ENCODE measurements at places on chromosomes 1 and 21.

DNA sequence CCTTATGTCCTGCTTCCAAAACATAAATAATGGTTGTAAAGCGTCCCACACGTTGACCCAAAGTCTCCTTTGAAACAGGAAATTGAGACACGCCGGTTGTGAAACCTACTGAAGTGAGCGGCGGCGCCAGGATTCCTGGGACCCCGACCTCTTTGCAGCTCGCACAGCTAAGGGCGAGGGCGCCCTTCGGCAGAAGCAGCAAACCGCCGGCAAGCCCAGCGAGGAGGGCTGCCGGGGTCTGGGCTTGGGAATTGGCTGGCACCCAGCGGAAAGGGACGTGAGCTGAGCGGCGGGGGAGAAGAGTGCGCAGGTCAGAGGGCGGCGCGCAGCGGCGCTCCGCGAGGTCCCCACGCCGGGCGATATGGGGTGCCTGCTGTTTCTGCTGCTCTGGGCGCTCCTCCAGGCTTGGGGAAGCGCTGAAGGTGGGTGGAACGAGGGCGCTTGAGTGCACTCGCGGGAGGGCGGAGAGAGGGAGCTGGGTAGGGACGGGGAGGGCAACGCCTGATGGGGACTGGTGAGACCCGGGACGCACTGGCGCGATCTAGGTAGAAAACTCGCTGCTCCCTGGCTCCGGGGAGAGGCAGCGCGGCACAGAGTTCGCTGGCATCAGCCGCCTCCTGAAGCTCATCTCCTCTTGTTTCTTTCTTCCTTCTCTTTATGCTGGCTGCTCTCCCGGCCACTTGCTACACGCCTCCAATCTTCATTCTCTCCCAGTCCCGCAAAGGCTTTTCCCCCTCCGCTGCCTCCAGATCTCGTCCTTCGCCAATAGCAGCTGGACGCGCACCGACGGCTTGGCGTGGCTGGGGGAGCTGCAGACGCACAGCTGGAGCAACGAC lies at the start of gene CD1D:
Gene CD1D (plus strand): TSS at position 155 of the 836 bp plus-strand sequence. CDS start 207 bp downstream, at position 362.
- peak; percentile 71 for DNase-seq

DNA sequence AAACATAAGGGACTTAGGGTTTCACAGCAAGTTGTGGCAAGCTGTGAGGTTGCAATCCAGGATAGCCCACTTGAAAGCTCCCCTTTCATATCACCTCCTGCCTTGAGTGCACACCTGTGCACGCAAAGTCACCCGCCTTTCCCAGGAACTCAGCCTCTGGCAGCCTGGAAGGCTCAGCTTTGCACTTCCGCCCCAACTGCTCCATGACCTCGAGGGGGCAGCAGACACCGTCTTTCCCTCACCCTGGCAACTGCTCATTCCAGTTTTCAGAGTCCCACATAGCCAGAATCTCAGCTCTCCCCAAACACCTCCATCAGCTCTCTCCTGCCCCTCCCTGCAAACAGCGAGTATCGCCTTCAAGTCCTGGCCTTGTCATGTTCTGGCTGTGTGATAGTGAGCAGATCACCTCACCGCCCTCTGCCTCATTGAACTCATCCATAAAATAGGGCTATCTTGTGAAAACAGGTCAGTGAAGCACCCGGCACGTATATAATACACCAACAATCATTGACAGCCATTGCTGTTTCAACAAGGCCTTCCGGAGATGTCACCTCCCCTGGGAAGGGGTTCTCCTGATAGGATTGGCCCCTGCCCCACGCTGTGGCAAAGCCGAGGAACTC lies 32.2 kb upstream of the EPB41 start:
- peak; percentile 90 for DNase-seq

- DNase-seq, result no peak
Measured at GRCh38 chr21:43997766-43998742, 14.1 kb upstream of the TRAPPC10 start.

- no peak for DNase-seq
Measured at GRCh38 chr1:19396280-19396679, 84.2 kb downstream of the SLC66A1 start.

DNA sequence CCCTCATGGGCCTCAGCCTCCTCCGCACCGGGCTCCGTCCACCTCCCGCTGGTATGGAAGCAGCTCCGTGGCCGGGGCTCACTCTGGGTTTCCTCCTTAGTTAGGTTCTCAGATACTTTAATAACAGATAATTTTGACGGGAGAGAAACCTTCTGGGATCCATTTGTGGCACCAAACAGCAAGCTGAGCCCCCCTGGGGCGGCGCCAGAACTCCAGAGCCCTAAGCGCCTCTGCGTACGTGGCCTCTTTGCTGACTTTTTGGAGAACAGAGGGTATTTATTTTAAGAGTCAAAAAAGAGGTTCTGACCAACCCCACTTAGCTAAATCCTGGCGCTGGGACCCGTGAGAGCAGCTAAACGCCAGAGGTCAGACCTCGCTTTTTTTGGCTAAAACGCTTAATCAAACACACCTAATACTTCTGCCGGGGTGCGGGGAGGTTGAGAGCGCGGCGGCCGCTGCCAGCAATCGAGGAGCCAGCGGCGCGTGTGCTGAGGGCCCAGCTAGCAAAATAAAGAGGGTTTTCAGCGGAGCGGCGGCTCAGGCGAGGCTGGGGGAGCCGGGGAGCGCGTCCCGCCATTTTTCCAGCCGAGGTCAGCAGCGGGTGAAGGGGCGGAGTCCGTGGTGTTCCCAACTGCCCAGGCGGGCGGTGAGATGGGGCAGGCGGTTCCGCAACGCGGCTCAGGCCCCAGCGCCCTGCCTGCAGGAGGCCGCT lies 171.7 kb downstream of the PRDM16 start:
- no peak for DNase-seq

DNA sequence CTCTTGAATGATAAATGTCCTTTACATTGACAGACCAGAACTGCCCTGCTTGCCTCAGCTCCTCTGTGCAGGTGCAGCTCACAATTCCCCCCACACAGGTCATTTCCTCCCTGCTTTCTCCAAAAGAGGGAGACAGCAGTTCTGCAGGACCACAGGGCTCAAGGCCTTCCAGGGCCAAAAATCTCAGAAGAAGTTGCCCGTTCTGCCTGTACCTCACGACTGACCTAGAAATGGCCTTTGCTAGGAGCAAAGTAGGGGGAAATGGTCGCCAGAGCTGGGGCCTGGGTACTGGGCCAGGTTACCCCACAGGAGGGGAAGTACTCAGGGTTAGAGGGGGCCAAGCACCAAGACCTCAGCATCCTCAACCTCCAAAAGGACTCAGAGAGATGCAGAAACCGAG lies 11.1 kb downstream of the RNU1-2 start:
- no peak for DNase-seq

GRCh38 chr1:26367441-26367840 lies 5.1 kb downstream of the ZNF683 start:
- DNase-seq, result no peak

DNA sequence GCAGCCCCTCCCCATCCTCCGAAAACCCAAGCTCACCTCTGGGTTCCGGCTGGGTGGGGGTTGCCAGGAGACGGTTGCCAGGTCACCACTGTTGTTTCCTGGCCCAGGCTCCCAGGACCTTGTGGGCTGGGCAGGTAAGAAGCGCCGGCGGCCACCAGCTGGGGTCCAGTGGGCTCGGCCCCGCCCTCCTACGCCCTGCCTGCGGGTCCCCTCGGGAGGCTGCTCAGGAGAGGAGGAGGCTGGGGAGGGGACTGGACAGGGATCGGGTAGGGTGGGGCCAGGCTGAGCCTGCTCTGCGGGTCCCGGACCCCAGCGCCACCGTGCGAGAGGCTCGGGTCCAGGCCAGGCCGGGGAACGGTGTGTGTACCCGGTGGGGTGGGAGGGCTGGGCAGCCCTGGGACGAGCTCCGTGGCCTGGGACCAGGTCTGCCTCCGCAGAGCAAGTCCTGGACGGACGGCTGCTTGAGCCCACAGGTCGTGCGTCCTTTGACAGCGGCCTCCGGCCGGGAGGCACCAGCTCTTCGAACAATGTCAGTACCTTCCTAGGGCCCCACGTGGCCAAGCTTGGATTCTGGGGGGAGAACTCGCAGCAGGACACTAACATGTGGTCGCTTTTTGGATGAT lies at the start of gene TTLL10:
Gene TTLL10 (plus strand): TSS at position 88 of the 623 bp plus-strand sequence. CDS start 5,336 bp downstream, outside the sequence.
- no peak for DNase-seq

GRCh38 chr1:214326406-214326805 lies 45.4 kb downstream of the SMYD2 start:
- no peak for DNase-seq

- no peak for DNase-seq
Measured at GRCh38 chr1:163036671-163037070, 32.5 kb upstream of the RGS4 start.

DNA sequence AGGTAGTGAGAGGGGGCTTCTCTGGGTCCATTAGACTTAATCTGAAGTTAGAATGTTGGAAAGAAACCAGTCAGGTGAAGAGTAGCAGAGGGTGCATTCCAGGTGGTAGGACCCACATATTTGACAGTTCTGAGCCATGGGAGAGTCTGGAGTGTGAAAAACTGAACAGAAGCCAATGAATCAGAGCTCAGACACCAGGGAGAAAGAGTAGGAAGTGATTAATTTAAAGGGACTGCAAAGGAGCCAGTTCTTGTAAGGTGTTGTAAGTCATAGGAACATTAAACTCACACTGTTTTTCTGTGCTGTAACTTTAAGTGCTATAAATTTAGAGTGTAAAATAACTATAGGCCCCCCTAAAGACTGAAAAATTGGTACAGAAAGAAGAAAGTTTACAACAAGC lies 5.9 kb upstream of the DHX9 start:
- DNase-seq, result no peak

- DNase-seq, result no peak
Measured at GRCh38 chr21:35034203-35034926, 14.7 kb downstream of the RUNX1 start.

DNA sequence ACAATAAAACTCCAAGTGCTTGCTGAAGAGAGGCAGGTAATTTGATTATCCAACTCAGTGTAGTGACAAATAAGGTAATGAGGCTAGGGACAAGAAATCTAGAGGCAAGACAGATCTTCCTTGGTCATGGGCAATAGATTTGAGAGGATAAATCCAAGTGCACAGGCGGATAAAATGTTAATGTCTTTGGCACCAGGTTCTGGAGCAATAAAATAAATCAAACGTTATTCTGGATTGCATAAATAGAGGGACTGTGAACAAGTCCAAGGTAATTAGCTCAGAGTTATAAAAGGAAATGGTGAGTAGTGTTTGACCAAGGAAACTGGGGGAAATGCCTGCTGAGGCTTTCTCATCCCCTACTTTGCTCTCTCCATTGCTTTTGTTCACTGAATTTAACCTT lies 329.3 kb upstream of the PROX1 start:
- DNase-seq, result no peak

DNA sequence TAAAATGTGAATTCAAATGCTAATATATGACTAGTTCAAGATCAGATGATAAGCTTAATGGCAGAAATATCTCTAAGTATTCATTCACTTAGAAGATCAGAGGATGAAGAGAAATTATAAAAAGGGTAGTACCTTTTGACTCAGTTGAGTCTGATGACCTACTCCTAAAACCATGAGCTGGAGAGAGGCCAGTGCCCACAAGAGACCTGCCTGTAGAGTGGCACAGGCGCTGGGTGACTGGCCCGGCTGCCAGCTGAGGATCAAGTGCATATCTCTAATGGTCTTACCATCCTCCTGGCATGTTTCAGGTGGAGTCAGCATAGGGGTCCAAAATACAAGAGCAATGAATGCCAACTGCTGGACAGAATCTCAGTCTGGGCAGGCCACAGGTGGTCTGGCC lies 14.1 kb downstream of the DDAH1 start:
- DNase-seq, result no peak

DNA sequence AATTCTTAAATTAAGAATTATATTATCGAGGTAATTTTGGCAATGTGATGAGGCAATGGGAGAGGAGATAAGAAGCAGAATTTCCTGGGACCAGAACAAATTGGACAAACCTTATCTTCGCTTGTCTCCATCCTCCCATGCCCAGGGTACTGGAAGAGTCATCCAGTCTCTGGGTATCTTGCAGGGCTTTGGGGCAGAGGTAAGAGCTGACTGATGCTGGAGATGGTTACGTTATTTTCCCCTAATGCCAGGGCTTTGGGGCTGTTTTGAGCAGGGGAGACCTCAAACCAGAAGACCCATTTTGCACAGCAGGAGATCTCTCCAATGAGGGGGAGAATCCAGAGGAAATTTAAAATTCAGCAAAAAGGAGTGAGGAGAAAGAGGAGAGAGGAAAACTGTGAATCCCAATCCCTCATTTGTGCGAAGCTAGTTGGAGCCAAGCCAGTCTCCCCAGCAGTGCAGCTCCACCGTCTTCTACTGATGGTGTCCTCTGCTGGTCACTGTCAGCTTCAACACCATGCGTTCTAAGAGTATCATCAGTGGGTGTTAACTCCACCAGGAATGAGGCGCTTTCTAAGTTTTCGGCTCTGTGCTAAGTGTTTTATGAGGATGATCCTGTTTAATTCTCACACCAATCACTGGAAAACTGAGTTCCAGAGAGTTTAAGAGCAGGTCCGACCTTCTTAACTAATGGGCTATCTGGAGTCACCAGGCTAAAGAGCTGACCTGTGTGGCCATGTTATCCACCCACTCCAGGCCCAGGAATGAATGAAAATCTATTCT lies 86.8 kb upstream of the CD34 start:
- DNase-seq, result peak; percentile 78

DNA sequence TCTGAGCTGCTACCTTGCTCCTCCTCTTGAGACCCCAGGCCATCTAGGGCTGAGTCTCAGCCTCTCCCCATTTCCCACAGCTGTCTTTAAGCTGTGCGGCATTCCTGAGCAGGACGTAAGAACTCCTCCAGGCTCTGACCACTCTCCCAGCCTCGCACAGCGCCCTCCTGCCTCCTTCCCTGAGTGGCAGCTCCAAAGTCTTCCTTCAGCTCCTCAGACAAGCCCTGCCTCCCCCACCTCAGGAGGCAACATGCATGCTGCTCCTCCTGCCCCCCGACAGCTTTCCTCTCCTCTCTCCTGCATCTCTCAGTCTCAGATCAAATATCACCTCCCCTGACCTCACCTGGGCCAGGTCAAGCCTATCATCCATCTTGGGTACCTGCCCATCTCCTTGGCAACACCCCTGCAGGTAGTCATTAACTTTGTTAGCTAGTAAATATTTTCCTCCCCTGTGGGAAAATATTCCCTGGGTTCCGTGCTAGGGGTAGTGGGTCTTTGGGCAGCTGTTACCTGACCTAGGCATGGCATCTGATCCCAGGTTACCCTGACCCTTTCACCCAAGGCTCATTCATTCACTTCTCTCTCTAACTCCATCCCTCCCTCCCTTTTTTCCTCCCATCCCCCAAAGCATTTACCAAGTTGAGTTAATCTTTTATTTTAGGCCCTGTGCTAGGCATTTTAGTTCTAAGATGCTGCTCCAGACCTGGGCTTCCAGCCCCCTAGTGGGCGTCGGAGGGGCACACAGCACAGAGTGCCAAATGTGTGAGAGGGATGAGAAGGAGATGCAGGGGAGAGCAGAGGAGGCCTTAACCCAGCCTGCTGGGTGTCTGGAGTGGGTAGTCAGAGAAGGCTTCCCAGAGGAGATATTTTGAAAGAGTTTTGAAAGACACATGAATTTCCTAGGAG lies 419.9 kb downstream of the PTPRU start:
- DNase-seq, result no peak

- no peak for DNase-seq
Measured at GRCh38 chr1:51190961-51191360, 45.1 kb upstream of the RNF11 start.

DNA sequence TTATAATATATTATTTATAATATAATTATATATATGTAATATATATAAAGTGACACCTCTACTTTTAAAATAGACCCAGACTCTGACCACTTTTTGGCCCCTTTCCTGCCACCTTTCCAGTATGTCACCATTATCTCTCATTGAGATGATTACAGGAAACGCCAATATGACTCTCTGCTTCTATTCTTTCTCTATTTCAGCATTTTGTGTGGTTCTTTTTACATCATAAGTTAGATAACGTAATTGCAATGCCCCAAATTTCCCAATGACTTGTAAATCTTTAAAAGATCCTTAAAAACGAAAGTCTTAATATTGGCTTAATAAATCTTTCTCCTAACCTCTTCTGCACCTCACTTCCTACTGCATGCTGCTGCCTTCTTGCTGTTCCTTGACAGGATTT lies 8.1 kb upstream of the GBP5 start:
- no peak for DNase-seq

All from erythroblast (primary cell).